ENCODE measurements at places on chromosomes 11 and 22. TPM values are rescaled to one million over a fixed set of nuclear protein-coding genes. Genes with fewer than 3 reads are reported as not detected.

Gene FOLR3
- not detected for total RNA-seq

Gene LPXN
- total RNA-seq, result 6.3 TPM

Gene ZNRF3
- total RNA-seq, result 12.2 TPM

Gene OR51E1
- total RNA-seq, result 1.2 TPM

Gene CHRM1
- total RNA-seq, result 0.71 TPM

Gene C11orf87
- total RNA-seq, result 6.3 TPM

Gene PHOX2A
- total RNA-seq, result not detected

Gene SMIM35
- 0.11 TPM for total RNA-seq

Gene OR51E2
- total RNA-seq, result 2.1 TPM

Gene OR52A1
- total RNA-seq, result not detected

Gene SYCE3
- not detected for total RNA-seq

Gene CEND1
- total RNA-seq, result 6.4 TPM

Gene DMC1
- total RNA-seq, result 6.5 TPM

Gene MRGPRX3
- not detected for total RNA-seq

Gene EFCAB6
- 15.9 TPM for total RNA-seq

Gene MS4A3
- 2.3 TPM for total RNA-seq

Gene CWC15
- total RNA-seq, result 63.9 TPM

Gene KCNK4
- total RNA-seq, result 1.8 TPM

Gene TMEM151A
- total RNA-seq, result 4.0 TPM
